H54 (cell line): ENCODE measurements at places on chromosomes 13 and 19.
A peak's percentile ranks its signal among the peaks of the same experiment; 100 is the strongest.

- no peak for DNase-seq
These were observed 4.6 kb downstream of the TMEM147 start for GRCh38 chr19:35549879-35550523.

DNA sequence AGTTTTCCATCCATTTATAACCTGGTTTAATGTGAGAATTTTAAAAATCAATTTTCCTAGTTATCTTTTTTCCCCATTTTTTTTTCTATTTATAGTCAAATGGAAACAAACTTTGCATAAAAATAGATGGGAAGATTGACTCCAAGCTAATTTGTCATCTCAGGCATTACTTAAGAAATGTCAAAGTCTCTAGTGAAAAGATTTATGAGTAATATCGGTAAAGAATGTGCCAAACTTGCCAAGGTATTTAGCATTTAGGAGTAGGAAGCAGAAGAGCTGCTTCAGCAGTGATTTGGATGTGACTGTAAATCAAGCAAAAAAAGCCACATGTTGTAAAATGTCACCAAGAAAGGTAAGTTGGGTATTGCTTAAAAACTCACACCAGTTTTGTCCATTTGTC is 108.6 kb downstream of the LACC1 start:
- DNase-seq = no peak

DNA sequence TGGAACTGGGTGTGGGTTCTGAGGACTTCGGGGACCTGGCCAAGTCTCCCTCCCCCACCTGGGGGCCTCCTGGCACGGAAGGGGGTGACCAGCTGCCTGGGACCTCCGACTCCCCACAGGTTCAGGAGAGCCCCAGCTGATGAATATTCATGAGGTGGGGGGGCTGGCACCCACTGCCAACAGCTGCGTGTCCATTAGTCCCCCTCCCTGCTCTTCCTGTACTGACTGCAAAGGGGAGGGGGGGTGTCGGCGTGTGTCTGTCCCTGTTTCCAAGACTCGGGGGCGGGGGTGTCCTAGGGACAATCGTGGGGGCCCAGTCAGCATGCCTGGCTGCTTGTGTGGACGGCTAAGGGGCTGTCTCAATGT is 10.6 kb upstream of the NFIX start:
- no peak for DNase-seq

DNA sequence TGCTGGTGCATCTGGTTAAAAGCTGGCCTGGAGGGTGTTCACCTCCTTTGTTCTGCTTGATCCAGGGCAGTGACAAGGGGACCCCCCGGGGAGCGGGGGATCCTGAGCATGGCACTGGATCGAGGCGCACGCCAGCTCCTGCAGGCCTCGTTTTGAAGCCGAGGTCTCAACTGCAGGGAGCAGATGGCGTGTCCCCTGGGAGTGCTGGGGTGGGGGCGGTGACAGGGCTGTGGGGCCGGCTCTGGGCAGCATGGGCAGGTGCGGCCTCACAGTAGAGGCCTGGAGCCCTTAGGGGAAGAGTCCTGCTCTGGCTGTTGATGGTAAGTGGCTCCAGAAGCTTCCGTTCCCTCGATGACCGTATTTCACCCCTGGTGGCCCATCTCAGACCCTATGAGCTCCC is 51.8 kb downstream of the CRTC1 start:
- DNase-seq = no peak

DNA sequence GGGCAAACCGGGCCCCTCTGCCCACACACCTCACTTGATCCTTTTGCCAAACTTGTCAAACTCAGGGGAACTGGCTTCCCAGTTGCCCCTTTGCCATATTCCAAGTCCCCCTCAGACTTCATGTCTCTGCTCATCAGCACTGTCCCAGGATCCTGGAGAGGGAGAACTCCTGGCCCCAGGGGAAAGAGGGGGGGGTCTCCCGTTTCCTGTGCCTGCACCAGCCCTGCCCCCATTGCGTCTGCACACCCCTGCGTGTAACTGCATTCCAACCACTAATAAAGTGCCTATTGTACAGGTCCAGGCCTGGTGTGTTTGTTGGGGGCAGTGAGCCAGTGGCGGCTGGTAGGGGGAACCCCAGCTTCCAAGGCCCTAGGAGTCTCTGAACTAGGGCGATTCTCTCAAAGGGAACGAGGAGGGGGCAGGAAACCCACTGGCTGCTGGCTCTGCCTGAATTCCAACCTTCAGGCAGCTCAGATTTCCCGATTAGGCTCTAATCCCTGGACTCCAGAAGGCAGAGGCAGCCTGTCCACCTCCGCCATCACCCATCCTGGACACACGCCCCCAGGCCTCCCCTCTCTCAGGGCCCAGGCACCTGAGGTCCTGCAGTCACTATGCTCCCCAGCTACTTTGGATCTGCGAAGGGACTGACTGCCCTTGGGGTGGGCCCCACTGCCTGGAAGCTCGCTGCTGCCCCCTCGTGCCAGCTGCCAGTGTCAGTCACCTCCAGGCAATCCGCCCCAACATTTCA is 9.7 kb upstream of the ILF3 start:
- peak; percentile 79 for DNase-seq

DNA sequence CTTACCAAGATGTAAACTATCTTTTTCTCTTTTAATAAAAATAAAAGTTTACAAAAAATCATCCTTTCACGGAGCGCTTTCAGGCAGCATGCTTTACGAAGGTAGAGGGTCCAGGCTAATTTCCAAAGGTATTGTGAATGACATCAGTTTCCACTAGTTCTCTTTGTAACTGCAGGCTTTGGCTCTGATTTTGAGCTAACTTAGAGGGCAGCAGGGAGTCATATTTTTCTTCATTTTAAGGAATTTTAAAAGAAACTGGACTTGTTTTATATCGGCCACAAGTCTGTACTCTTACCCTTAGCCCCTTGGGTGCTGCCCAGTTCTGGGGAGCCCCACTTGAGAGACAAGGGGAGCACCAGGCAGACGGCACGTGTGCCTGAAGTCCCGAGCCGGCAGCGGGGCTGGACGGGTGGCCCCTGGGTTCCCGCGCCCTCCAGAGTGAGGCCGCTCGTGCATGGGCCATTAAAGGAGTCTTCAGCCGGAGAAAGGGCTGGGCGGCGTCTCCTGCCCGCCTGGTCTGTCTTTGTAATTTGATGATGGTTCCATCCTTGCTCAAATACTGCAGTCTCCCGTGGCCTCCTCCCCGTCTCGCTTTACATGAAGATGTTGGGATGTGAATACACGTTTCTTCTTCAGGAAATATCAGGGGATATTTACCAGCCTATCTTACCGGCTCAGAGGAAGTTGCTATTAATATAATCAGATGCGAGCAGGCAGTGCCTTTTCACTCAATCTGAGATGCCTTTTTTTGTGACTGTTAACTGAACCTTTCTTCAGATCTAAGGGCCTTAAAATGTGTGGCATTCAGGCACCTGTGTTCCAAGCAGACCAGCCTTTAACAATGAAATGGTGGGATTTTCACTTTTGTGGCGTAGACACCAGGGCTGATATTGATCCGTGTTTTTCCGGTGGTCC is 67.4 kb downstream of the GGACT start:
- no peak for DNase-seq

DNA sequence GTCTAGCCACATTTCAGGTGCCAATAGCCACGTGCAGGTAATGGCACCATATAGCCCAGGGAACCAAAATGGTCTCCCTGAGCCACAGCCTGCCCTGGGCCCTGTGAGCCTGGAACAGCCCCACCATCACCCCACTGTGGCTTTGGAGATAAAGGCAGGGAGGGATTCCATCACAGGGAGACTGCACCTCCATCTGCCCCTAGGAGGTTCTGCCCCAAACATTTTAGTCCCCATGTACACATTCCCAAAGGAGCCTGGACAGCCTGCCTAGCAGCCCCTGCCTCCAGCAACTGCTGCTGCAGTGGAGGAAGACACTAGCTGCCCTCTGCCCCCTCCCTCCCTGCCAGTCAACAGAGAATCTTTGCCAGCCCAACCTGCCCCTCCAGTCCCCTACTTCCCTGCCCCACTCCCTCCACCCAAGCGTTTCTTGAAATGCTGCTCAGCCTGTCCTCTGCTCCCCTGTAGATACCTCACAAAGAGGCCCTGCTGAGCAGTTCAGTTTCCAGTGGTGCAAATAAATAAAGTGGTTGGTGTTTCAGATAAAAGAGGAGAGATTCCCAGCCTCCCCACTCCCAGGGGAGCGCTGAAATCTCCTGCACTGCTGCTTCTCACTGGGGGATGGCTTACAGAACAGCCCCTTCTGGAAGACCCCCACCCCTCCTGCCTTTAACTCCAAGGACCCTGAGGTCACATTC is 921.8 kb downstream of the UQCRFS1 start:
- DNase-seq = no peak

DNA sequence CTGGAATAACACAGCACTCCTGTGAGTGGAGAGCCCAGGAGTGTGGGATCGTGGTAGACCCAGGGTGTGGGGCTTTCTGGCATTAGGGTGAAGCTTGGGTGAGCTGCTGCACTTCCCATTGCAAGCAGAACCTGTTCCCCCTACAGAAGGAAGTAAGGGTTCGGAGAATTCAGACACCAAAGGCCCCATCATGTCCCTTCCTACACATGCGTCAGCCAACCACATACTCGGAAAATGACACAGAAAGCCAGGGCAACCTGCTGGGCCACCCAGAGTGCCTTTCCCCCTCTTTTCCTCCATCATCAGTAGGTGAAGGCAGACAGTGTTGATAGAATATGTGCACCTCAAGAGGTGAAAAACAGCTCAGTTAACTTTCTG is 42.9 kb downstream of the GGACT start:
- DNase-seq = no peak
